ENCODE measurements at places on chromosomes 4 and X.

GRCh38 chr4:144685911-144686310 lies 40.0 kb downstream of the HHIP start:
- no peak for DNase-seq

GRCh38 chrX:28273736-28274135 lies 292.5 kb upstream of the DCAF8L1 start:
- no peak for DNase-seq

GRCh38 chr4:73439991-73440390 lies 4.0 kb downstream of the AFP start:
- DNase-seq, result no peak

DNA sequence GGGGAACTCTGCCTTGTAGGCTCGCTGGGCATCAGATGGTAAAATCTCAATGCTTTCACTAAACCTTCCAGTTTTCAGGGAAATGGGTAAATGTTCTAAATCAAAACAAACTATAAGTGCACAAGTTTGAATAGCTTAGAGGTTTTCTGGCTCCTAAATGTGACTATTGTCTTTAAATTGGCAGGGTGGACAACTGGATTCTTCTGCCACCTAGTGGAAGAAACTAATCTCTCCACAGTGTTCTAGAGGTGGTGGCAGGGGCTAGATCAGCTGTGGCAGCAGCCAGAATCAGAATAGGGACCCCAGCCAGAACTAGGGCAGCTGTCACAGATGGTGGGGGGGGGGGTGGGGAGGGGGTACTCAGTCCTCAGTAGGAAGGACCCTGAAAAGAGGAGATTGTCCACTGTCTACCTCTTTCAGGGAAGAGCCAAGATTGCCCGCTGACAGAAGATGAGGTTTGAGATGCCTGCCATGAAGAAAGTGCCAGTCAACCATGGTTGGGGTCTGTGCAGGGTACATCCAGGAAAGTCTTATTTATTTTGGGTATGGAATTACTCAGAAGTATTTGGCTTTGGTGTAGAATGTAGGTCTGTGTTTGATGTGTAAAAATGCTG lies 201.4 kb downstream of the CCNG2 start:
- DNase-seq, result no peak

- DNase-seq, result no peak
These were observed 206.1 kb downstream of the SLC39A8 start for GRCh38 chr4:102139132-102139573.

DNA sequence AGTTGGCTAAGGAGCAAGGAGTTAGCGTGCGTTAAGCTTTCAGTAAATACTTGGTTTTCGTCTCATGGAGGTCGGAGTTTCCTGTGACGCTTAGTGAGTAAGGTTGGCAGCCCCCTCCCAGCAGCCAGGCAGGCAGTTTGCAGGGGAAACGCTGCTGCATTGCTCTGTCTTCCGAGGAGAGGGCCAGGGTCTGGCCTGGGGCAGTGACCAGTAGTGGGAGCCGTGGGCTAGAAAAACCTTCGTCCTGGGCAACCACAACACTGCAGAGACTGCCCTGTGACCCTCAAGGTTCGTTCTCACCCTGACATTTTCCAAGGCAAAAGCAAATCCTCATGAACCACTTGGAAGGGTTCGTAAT lies 432 bp downstream of the TMEM175 start:
- no peak for DNase-seq

DNA sequence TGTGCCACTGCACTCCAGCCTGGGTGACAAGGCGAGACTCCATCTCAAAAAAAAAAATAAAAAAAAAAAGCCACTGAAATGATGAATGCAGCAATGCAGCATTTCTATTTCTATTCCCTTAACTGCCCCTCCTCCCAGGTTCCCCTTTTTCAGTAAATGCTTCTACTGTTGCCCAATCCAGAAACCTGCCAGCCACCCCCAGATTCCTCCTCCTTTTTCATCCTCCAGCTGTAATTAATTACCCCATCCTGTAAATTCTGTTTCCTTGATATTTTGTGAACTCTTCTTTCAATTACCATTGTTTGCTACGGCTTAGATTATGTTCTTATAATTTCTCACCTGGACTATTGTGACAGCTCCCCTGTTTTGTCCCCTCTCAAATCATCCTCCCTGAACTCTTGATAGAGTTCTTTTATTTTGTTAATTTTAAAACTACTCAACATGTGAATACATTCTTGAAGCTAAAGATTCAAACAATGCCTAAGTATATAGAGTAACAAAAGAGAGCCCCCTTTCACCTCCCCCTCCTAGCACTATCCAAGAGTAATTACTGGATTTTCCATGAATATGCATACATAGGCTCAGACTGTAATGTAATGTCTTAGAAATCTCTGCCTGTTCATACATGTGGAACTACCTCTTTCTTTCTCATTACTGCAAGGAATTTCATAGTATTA lies 140.6 kb upstream of the GPC4 start:
- no peak for DNase-seq

- no peak for DNase-seq
These were observed 226.7 kb upstream of the PRKX start for GRCh38 chrX:3940000-3940610.

GRCh38 chrX:152988536-152989291 lies 5.2 kb downstream of the PNMA5 start:
- no peak for DNase-seq

DNA sequence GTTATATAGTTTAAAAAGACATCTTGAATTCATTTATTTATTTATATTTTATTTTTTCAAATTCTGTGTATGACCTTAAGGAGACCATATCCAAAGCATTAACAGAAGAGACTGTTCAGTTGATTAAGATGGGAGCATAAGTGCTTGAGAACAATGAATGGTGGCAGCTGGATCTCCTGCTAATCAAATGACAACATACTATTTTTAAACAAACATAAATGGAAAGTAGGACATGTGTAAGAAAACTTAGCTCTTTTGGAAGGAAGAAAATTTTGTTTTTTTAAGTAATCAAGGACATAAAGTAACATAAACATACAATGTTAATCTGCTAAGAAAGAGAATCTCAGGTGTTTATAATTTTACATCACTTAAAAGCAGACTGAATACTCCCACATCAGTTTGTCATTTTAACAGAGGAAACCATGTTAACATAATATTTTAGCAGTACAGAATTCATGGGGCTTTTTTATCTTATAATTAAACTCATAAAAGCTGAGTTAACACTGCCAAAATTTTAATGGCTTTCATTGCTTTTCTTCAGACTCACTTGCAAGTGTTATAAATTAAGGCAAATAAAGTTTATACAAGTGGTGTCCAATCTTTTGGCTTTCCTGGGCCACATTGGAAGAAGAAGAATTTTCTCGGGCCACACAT lies 95.1 kb downstream of the MAD2L1 start:
- DNase-seq, result no peak

DNA sequence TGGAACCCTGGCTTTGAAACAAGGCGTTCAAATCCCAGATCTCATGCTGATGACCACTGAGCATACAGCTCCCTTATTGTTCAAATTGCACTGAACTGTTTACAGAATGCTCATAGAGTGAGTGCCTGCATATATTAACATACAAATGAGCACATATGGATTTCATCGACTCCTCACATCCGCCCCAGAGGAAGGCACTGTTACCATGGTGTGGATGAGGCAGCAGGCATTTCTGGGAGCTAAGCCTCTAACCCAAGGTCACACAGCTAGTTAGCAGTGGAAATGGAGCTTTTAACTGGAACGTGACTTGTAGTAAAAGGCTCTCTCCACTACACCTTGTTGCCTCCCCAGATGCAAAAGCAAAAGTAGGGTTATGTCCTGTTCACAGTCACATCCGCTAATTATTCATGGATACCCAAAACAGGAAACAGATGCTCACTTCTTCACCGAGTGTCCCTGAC lies 289.7 kb downstream of the STK32B start:
- no peak for DNase-seq
